Small intestine (tissue), 16 donors: ENCODE measurements at places on chromosomes 2 and 18. TPM values are rescaled to one million over a fixed set of nuclear protein-coding genes. Genes with fewer than 3 reads are reported as not detected.
A peak's percentile ranks its signal among the peaks of the same experiment; 100 is the strongest.

Gene ALLC
- polyA plus RNA-seq = 0.07 TPM

Gene DPP10
- polyA plus RNA-seq = 1.6 TPM

Gene SCYGR4
- not detected for polyA plus RNA-seq

Gene ABHD1
- polyA plus RNA-seq = not detected

Gene SLC9A4
- not detected for polyA plus RNA-seq

Gene NCKAP5
- 7.8 TPM for polyA plus RNA-seq

Gene RAPH1
- 6.2 TPM for polyA plus RNA-seq

Gene RGPD3
- under 0.01 TPM for polyA plus RNA-seq

- H3K27ac ChIP-seq = no peak overlapping the region
- H3K4me3 ChIP-seq = no peak overlapping the region
- no peaks in the 10 kb centered on the region for H3K27me3 ChIP-seq
- no peaks in the 10 kb centered on the region for H3K4me1 ChIP-seq
- peak; percentile 68 for DNase-seq
Measured at GRCh38 chr18:36688020-36688965, 140.5 kb downstream of the TPGS2 start.

DNA sequence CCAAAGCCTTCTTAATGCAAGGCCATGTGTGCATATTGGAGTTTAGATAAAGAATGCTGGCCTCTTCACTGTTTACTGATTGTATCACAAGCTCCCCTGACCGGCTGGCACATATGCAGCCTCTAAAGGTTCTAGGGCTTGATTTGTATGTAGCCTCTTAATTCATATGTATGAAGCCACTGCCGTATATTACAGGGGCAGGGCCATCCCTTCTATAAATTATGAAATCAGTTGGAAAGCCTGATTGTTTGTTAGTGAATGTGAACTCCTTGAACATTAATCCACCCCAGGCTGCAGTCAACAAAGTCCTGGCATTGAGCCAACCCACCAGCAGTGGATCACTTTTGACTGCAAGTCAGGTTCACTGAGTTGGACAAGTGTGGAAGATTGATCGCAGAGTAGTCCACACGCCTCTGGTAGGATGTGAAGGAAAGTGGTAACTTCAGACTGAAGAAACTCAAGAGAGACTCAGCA is 61.6 kb upstream of the PARD3B start:
- no peaks in the 10 kb centered on the region for H3K36me3 ChIP-seq
- DNase-seq = peak; percentile 27
- peaks cover 10% of the 10 kb centered on the region for H3K4me1 ChIP-seq
- no peak overlapping the region for H3K4me3 ChIP-seq

- H3K4me1 ChIP-seq = no peaks in the 10 kb centered on the region
- DNase-seq = no peak
- no peaks in the 10 kb centered on the region for H3K36me3 ChIP-seq
Measured at GRCh38 chr2:18243816-18244215, 316.6 kb downstream of the RDH14 start.

GRCh38 chr2:11775384-11775783 is 29.0 kb downstream of the LPIN1 start:
- no peak overlapping the region for H3K4me3 ChIP-seq
- H3K4me1 ChIP-seq = peaks cover 16% of the 10 kb centered on the region
- no peak overlapping the region for H3K27ac ChIP-seq
- H3K27me3 ChIP-seq = no peaks in the 10 kb centered on the region

DNA sequence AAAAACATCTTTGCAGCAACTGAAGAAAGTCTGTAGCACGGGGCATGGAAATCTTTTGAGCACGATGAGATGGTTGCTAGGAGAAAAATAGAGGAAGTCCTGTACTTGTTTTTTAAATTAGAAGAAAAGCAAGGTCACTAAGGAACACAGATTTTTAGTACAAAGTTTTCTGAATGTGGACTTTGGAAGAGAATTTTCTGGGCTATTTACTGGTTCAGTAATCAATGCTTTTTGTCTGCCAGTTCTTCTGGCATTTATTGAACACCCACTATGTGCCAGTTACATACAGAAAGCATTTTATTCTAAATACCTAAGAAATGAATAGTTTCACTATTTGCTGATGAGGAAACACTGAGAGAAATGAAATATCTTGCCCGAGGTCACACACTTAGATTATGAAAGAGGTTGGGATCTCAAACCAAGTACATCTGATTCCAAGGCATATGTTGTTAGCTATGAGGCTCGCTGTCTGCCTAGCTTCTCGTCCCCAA is 15.6 kb upstream of the MAP3K20 start:
- no peak for DNase-seq
- H3K27me3 ChIP-seq = no peaks in the 10 kb centered on the region
- H3K27ac ChIP-seq = no peak overlapping the region

DNA sequence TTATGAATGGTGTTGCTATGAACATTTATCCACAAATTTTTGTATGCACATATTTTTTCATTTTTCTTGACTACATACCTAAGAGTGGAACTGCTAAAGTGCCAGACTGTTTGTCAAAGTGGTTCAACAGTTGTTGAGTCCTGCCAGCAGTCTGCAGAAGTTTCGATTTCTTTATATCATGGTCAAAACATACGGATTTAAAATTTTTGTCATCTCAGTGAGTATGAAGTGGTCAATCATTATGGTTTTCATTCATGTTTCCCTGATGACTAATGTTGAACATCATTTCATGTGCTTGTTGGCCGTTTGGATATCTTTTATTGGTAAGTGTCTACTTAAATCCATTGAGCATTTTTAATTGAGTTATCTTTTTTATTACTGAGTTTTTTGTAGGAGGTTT is 39.2 kb downstream of the CCDC138 start:
- H3K27me3 ChIP-seq = no peaks in the 10 kb centered on the region
- no peaks in the 10 kb centered on the region for H3K4me1 ChIP-seq
- H3K4me3 ChIP-seq = no peak overlapping the region
- H3K36me3 ChIP-seq = peaks cover 2% of the 10 kb centered on the region
- no peak for DNase-seq

DNA sequence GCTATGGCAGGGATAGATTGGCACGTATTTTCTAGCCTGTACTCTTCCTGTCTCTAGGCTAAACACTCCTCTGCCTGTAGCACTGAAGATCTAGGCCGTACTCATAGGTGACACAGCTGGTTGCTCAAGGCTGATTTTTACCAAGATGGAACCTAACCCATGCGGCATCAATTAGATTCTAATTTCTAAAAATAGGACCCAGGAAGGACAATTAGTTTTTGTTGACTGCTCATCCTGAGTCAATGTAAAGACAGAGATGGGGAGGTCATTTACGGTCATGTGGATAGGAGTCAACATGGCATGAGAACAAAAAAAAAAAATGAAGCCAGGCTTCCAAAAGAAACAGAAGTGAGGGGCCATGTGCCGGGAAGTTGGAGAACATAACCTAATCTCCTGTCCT is 360.7 kb upstream of the ETAA1 start:
- H3K36me3 ChIP-seq = no peaks in the 10 kb centered on the region
- no peaks in the 10 kb centered on the region for H3K27me3 ChIP-seq
- no peak for DNase-seq
- no peak overlapping the region for H3K4me3 ChIP-seq
- no peak overlapping the region for H3K27ac ChIP-seq

GRCh38 chr2:224014336-224014735 is 24.8 kb downstream of the SERPINE2 start:
- no peak overlapping the region for H3K4me3 ChIP-seq
- peaks cover 5% of the 10 kb centered on the region for H3K36me3 ChIP-seq
- no peaks in the 10 kb centered on the region for H3K27me3 ChIP-seq
- H3K27ac ChIP-seq = no peak overlapping the region

- no peaks in the 10 kb centered on the region for H3K36me3 ChIP-seq
- H3K4me1 ChIP-seq = no peaks in the 10 kb centered on the region
- no peaks in the 10 kb centered on the region for H3K27me3 ChIP-seq
- no peak for DNase-seq
- H3K4me3 ChIP-seq = no peak overlapping the region
Measured at GRCh38 chr18:58796220-58796619, 68.5 kb upstream of the ZNF532 start.

DNA sequence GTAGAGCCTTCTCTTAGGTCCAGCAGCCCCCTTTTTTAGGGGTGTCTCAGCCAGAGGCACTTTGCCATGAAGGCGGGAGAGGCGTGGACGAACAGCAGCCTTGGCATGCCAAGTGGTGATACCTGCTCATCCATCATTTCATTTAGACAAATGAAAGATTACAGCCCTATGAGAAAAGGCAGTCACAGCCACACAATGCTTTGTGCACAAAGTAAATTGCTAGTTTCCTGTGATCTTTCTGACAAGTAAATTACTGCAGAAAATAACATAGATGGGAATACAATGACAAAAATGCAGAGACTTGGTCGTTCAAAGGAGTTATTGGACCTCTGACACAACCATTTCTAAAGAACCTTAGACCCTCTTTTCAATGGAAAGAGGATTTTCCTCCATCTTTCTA is 94.9 kb downstream of the RND3 start:
- H3K4me1 ChIP-seq = no peaks in the 10 kb centered on the region
- DNase-seq = no peak
- H3K27ac ChIP-seq = no peak overlapping the region

DNA sequence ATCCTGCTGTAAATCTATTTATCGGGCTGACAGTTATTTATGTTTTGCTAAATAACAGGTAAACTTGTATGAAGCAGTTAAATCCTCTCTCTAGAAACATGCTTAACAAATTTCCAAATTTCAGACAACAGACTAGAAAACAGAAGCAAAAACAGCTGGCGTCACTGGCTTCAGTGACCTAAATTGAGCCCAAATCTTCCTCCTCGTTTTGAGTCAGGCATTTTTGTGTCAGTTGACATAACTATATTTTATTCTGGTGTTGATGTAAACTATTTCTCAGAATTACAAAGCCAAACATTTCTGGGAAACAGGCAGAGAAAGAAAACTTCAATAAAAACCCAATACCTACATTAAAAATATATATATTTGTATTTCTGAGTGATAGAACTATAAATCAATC is 21.7 kb downstream of the RBMS1 start:
- no peak overlapping the region for H3K4me3 ChIP-seq
- H3K27me3 ChIP-seq = no peaks in the 10 kb centered on the region
- peak overlapping the region; percentile 24 for H3K27ac ChIP-seq
- H3K4me1 ChIP-seq = peaks cover 4% of the 10 kb centered on the region
- DNase-seq = no peak

GRCh38 chr2:195408811-195409210 is 248.2 kb upstream of the SLC39A10 start:
- no peaks in the 10 kb centered on the region for H3K36me3 ChIP-seq
- DNase-seq = no peak
- no peaks in the 10 kb centered on the region for H3K27me3 ChIP-seq
- H3K4me1 ChIP-seq = no peaks in the 10 kb centered on the region

DNA sequence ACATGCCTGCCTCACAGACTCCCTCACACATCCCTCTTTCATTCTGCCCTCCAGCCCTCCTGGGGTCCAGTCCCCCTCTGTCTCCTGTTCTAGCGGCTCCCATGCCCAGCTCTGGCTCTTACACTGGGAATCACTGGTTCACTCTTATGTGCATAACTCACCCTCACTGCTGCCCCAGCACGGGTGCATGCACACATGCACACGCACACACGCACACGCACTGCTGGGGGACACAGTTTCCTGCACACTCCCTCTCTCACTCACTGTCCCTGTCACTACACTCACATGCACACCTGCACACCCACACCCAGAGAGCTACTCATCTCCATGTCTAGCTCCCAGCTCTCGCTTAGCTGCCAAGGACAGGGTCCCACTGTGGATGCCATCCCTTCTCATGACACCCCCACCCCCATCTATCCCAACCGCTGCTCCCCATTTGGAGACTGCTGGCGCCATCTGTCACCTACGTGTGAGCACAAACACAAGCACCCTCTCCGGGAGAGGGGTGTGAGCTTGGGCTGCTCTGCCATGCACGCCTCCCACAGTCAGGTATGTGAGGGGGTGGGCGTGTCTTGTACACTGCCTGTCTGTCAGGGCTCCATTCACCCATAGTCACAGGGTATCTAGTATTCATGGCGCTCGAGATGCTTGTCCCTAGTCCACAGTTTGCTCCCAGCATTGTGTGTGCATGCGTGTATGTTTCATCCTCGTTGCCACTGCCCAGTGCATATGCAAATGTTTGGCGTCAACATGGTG is 1.8 kb downstream of the ASIC4 start:
- H3K36me3 ChIP-seq = no peaks in the 10 kb centered on the region
- peaks cover 11% of the 10 kb centered on the region for H3K27me3 ChIP-seq
- no peak overlapping the region for H3K4me3 ChIP-seq
- no peak overlapping the region for H3K27ac ChIP-seq
- no peak for DNase-seq
- H3K4me1 ChIP-seq = no peaks in the 10 kb centered on the region

GRCh38 chr18:40566510-40566844 is 1388.6 kb upstream of the PIK3C3 start:
- H3K4me1 ChIP-seq = no peaks in the 10 kb centered on the region
- no peak overlapping the region for H3K4me3 ChIP-seq
- H3K27ac ChIP-seq = no peak overlapping the region

DNA sequence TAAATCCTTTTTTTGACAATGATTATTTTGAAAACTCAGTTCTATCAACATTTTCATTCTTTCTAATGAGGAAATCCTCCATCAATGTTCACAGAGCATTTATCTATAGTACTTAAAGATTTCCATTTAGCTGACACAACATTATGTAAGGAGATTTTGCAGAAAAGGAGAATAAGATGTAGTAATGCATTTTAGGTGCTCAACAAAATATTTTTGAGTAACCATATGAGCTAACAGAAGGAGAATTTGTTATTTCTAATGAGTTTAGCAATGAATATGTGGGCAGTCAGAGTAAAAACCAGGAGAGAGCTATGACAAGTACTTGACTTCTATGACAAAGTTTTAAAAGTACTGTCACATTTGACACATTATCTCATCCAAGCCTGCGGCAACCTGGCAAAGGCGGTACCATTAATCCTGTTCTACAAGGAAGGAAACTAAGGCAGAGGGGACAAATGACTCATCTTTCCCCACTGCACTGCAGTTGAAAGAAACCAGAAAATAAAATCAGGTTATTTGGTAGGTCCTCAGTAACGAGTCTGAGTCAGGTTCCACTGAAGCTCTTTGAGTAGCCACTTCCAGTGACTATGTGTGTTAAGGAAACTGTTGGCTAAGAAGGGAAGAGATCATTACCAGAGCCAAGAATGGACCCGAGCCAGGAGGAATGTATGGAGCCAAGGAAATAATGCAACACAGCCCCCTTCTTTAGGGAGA is 134.1 kb upstream of the ITGB6 start:
- H3K4me1 ChIP-seq = peaks cover 2% of the 10 kb centered on the region
- peak overlapping the region; percentile 52 for H3K27ac ChIP-seq
- no peak for DNase-seq
- no peaks in the 10 kb centered on the region for H3K27me3 ChIP-seq
- H3K36me3 ChIP-seq = no peaks in the 10 kb centered on the region

- no peaks in the 10 kb centered on the region for H3K4me1 ChIP-seq
- H3K27me3 ChIP-seq = no peaks in the 10 kb centered on the region
- no peaks in the 10 kb centered on the region for H3K36me3 ChIP-seq
- no peak overlapping the region for H3K4me3 ChIP-seq
- DNase-seq = no peak
Measured at GRCh38 chr2:227241005-227241404, 76.6 kb downstream of the COL4A3 start.

GRCh38 chr2:232236200-232236599 is 142.4 kb upstream of the ALPP start:
- no peak overlapping the region for H3K27ac ChIP-seq
- no peaks in the 10 kb centered on the region for H3K27me3 ChIP-seq
- no peaks in the 10 kb centered on the region for H3K4me1 ChIP-seq
- no peak overlapping the region for H3K4me3 ChIP-seq
- H3K36me3 ChIP-seq = peaks cover 6% of the 10 kb centered on the region
